MG63 (cell line): ENCODE measurements at places on chromosomes 16 and 17.

- no peak for DNase-seq
These were observed 762 bp upstream of the CSF3 start for GRCh38 chr17:40014375-40014980.

GRCh38 chr17:68334393-68334792 lies 43.1 kb downstream of the ARSG start:
- DNase-seq = no peak

DNA sequence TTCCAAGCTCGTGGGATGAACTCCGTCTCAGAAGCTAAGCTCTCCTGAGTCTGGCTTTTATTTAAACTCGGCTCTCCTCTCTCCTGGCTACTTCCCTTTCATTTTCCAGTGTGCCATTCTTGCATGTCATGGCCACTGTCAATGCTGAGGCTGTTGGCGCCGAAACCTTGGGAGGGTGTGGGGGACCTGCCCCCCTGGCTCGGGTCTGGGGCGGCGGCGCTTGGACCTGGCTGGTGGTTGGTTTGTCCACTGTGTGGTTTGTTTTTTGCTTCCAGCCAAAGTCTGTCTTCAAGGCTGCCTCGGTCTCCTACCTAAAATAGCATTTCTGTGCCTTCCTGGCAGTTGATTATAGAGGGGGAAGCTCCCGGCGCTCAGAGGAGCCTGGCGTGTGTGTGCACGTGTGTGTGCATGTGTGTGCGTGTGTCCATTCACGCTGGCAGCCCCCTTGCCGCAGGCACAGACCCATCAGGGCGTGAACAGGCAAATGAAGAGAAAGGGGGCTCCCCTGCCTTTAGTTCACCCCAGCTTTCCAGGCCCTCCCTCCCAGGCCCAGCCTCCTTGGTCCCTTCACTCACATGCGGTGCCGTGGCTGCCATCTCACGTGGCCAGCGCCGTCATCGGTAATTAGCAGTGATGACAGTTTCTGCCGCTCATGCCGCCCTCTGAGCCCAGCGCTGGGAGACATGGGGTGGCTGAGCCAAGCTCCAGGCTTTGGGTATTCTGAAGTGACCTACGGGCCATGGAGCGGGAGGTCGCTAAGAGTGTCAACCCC lies 179.9 kb downstream of the SEC14L1 start:
- peak; percentile 85 for DNase-seq

DNA sequence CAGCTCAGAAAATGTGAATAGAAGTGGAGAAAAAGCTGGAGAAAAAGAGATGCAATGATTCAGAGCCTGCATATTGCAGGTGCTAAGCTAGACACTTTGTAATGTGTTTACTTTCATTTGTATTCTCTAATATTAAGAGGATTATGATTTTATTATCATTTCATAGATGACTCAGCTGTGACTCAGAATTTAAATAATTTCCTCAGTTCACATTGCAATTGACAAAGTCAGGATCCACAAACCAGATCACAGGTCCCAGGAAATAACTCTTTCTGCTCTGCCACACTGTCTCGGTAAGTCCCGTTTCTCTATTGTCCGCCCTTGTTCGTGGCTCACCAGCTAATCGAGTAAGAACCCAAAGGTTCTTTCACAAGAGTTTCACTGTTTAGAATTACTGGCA lies 235.4 kb upstream of the MON1B start:
- DNase-seq = no peak

DNA sequence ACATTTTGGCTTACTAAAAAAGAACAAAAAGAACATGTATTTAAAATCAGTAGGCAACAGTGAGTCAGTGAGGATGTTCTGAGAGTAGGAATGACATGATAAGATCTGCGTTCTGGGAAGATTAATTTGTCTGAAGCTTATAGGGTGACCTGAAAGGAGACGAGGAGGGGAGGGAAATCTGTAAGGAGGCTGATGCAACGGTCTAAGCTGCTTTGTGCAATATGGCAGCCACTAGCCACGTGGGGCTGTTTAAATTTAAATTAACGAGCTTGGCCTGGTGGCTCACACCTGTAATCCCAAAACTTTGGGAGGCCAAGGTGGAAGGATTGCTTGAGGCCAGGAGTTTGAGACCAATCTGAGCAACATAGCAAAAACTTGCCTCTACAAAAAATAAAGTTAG lies 181.6 kb upstream of the CACNG3 start:
- no peak for DNase-seq

DNA sequence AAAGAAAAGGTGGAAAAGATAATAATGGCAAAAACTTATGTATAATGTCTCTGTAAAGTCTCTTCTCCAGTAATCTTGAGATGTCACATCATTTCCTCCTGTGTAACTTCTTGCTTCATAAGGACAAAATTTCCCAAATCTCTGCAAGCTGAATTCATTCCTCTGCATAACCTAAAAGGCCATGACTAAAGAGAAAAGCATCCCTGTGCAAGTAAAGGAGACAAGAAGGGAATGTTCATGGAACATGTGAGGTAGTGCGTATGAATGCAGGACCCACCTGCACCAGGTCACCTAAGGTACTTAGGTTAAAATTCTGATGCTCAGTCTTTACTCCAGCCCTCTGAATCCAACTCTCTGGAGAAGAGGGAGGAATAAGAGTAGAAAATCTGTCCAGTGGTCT lies 46.9 kb upstream of the NLK start:
- no peak for DNase-seq

GRCh38 chr16:89161763-89162713 lies 9.5 kb upstream of the CDH15 start:
- no peak for DNase-seq

DNA sequence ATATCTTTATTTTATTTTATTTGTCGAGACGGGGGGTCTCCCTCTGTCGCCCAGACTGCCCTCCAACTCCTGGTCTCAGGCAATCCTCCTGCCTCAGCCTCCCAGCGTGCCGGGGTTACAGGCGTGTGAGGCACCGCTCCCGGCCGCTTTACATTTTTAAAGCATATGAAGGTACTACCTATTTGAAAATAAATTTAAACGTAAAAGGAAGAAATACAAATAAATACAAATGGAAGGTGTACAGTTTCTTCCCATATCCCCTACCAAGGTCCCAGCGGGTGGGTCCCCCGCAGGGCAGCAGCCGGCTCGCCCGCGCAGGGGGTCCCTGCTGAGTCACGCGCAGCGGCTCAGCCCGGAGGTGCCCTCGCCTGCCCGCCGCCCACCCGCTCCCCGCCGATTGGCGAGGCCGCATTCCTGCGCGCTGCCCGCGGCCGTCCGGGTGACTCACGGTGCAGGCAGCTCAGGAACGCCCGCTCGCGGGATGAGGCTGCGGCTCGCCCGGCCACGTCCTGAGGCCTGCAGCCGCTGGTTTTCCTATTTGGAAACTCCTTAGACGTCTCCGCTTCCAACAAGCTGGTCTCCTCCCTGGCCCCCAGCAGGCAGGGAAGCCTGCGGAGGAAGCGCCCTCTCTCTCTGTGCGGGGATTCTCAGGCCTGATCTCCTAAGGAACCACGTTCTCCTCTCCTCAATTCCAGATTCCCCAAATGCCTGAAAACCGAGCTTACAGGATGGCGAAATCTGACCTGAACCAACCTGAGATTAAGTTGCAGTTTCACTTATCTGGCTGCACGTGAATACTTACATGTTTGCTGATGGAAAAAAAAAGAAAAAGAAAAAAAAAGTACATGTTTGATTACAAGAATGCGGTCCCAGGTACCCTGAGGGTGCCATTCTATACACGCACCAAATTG lies 54.8 kb upstream of the MAP3K14 start:
- peak; percentile 100 for DNase-seq

DNA sequence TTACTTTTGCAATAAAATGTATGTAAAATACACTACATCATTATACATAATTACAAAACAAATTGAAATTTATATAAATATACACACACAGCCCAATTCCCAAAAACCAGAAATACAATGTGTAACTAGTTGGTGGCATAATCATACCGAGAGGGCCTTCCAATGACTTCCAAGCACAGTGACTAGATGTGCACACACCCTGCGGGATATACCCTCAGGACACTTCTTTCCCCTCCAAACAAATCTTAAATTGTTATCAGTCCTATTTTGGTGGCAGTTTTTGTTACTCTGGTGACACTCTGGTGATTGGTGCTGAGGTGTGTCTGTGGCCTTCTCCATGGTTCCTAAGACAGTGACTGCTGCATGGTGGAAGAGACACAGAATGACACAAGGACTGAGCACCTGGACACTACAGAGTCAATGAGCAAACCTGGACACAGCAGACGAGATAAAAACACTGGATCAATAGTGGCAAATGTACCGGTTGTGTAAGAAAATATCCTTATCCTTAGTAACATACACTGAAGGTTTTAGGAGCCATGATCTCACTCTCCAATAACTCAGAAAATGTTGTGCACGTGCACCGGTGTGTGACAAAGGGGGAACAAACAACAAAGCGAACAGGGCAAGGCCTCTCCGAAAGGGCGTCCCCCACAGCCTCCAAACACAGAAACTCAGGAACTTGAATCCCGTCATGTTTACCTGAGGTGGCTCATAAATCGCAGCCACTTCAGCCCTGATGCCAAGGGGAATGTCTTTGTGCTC lies 32.9 kb downstream of the NPLOC4 start:
- no peak for DNase-seq

- DNase-seq = no peak
These were observed 23.1 kb upstream of the C1QTNF8 start for GRCh38 chr16:1119129-1119528.

GRCh38 chr16:87671715-87672270 lies 69.5 kb downstream of the JPH3 start:
- DNase-seq = no peak

- DNase-seq = no peak
These were observed 561 bp downstream of the CCDC47 start for GRCh38 chr17:63772801-63773271.

- no peak for DNase-seq
These were observed 107.5 kb upstream of the ZNF750 start for GRCh38 chr17:82947051-82947991.

- DNase-seq = no peak
These were observed 47.2 kb upstream of the RASL10B start for GRCh38 chr17:35684055-35684802.

DNA sequence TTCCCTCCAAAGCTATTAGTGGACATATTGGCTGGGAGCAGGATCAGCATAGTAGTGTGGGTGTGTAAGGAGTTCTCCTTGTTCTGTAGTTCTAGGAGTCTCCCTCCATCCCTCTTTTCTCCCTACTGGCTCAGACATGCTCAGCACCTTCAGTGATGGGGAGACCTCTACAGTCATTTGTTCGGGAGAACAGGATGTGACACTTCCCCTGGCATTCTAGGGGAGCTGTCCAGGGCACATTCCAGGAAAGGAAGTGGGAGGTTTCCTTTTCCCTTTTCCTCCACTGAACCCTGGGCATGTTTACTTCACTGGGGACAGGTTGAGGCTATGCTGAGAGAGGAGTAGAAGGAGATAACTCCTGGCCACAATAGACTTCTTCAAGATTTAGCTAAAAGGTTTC lies 86.5 kb downstream of the MYH13 start:
- no peak for DNase-seq

- DNase-seq = peak; percentile 75
These were observed at the start of gene GPRC5C for GRCh38 chr17:74431568-74432423. TSS of gene GPRC5C (plus strand) at chr17:74432088. CDS start at chr17:74439777, 7,689 bp downstream.

DNA sequence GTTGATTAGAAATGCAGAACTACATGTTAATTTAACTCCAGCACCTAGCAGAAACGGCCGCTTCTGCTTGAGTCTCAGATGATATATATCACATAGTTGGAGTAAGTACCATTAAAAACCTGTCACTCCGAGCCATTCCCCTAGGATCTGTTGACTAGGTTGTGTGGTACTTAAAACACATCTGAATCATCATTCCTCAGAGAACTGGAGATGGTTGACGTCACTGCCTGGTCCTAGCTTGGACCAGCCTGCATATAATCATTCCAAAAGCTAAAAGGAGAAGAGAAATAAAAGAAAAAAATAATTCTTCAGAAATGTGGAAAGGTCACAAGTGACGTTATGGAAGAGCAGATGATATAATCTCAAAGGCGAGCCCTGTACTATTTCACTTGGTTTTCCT lies 31.3 kb upstream of the RASL10B start:
- no peak for DNase-seq

GRCh38 chr16:19119564-19119963 lies 5.8 kb downstream of the ITPRIPL2 start:
- DNase-seq = no peak

- peak; percentile 40 for DNase-seq
These were observed 89.1 kb upstream of the GNAO1 start for GRCh38 chr16:56102183-56102686.

DNA sequence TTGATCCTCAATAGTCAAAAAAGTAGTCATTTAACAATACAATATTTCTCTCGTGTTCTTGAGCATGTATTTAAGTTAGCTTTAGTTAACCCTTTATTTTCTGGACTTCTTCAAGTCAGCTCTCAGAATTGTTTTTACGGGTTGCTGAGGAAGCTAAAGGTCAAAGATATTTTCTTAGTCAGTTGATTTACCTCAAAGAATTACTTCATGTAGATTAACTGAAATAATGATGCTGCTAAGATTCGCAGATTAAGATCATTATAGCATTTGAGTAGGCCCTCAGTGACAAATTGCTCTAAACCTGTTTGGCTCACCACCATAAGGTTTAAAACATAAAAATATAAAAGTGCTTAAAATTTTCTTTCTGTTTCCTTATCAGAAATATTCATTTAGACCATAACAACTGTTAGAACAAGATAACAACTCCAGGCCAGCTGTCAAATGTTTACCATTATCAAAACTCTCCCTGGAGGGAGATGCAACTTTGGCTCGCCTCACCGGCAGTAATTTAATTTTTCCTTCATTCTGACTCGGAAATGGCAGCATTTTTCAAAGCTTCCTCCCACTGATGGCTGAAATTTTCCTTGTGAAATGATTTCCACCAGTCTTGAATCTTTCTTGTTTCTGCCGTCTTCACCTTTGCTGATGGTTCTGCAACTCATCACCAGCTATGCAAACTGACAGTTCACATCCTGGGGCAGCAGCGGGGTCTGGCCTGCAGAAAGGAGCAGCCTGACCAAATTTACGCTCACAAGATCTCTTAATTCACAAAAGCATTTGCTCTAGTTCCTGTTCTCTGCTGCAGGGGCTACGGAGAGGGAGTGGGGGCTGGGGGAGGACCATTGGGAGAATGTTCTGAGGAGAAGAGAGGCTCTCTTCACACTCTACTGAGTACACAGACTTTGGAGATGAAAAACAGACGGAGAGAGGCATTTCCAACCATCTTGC lies 254.8 kb upstream of the TBX2 start:
- no peak for DNase-seq

DNA sequence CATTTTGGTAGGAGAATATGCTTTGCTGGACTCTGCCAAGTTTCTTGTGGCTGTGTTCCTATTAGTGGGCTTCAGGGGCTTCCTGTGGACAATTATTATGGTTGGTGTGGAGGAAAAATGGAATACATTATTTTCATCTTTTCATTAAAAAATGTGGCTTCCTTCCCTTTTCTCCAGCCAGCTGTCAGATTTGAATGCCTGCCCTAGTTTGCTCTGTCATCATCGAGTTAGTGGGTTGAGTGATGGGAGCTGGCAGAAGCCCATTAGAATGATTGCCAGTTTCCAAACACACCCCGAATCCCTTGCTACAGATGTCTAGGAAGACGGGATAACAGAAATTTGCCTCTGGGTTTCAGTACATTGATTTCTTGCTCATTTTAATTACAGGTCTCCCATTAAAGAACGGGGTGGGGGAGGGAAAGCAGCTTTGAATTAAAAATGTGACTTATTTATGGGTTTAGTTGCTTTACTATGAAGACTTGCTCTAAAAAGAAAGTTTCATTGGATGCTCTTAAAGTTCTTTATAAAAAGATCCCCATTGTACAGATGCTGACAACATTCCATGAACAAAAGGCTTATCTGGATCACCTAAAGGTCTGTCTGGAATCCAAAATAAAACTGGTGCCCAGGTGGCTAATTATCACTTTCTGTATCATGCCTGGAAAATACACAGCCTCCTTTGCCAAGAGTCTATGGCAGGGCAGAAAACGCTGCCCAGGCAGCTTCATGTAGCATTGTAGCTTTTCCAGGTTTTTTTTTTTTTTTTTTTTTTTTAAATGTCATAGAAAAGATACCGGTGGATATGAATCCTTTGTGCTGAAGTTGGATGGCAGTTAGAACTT lies 103.6 kb downstream of the PRKCA start:
- peak; percentile 76 for DNase-seq
